Ascending aorta (tissue), 2 donors: ENCODE measurements at places on chromosomes 16 and 17.

GRCh38 chr17:73163043-73163442, 1.8 kb upstream of the SSTR2 start:
- DNase-seq, result no peak

DNA sequence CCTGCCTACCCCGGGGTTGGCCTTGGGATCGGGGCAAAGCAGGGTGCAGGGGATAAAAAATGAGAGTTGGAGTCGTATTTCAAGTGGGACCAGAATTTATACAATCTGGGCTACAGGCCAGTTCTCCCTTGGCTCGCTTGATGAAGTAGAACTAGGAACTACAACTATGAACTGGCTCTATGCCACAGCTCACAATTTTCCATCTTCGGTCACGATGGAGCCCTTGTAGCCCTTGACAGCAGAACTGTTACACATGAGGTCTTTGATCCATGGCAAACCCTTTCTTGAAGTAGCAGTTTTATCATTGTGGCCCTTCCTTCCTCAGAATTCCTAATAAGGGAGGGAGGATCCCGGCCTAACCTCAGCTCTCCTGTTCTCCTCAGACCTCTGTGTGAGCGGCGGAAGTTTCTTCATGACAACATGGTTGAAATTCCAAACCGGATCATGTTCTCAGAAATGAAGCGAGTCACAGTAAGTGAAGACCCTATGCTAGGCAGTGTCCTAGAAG, 17.1 kb downstream of the LIG3 start:
- DNase-seq, result peak; percentile 78

- no peak for DNase-seq
Measured at GRCh38 chr16:58551496-58551895, 36.2 kb downstream of the SETD6 start.

GRCh38 chr16:11102523-11102898, 153.5 kb downstream of the SOCS1 start:
- DNase-seq, result no peak

GRCh38 chr16:11004973-11005610, 60.7 kb downstream of the CLEC16A start:
- no peak for DNase-seq

- DNase-seq, result no peak
Measured at GRCh38 chr16:47895146-47895545, 260.6 kb downstream of the ABCC12 start.

DNA sequence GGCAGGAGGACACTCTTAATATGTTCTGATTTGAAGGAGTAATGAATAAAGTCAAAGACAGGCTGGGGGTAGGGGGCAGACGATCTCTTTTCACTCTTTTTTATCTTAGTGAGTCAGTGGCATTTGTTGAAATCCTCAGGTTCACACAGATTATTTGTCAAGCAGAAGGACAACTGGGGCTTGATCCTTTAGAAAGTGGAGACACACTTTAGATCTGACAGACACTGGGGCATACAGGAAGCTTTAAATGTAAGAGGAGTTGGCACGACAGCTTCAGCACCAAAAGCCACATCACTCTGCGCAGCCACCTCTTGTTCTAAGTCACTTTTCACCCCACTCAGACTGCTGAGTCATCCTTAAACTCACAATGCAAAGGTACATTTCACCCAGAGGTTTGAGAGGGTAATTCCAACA, 121.5 kb downstream of the STXBP4 start:
- DNase-seq, result no peak
